Neural crest cell (in vitro differentiated cells): ENCODE measurements at places on chromosomes 5 and 9.

GRCh38 chr5:35468811-35469210, 148.9 kb upstream of the SPEF2 start:
- no peak for DNase-seq

GRCh38 chr9:110536822-110537221, 42.7 kb downstream of the SVEP1 start:
- no peak for DNase-seq

DNA sequence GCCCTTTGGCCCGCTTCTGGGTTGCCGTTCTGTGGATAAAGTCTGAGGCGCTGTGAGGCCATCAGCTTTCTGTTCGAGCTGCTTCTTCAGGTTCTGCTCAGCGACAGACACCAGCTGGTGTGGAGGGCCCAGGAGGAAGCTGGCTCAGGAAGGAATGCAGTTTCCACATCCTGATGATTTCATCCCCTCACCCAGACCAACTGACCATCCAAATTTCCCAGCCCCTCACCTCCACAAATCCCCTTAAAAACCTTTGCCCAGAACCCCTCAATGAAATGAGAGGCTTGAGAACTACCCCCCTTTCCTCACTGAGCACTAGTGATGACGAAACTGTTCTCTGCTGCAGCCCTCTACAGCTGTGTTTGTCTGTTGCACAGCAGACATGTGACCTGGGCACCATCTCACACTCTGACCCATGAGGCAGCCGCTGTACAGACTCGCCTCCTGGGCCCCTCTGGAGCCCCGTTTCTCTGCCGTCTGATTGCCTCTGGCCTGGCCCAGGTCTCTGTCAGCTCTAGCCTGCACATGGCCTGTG, 45.4 kb downstream of the SPATA31C2 start:
- DNase-seq, result no peak

GRCh38 chr5:116789522-116789921, 214.9 kb upstream of the SEMA6A start:
- no peak for DNase-seq

- no peak for DNase-seq
Measured at GRCh38 chr9:35856882-35857281, 13.3 kb downstream of the OR13J1 start.

- no peak for DNase-seq
Measured at GRCh38 chr5:36155291-36155690, 3.4 kb downstream of the SKP2 start.

- DNase-seq, result no peak
Measured at GRCh38 chr9:98658951-98659351, 49.8 kb downstream of the GABBR2 start.

GRCh38 chr5:178642351-178642909, 15.6 kb upstream of the CLK4 start:
- DNase-seq, result no peak

GRCh38 chr9:72065076-72065475, 4.7 kb upstream of the C9orf57 start:
- no peak for DNase-seq

GRCh38 chr5:124212934-124213333, 533.5 kb downstream of the ZNF608 start:
- DNase-seq, result no peak

DNA sequence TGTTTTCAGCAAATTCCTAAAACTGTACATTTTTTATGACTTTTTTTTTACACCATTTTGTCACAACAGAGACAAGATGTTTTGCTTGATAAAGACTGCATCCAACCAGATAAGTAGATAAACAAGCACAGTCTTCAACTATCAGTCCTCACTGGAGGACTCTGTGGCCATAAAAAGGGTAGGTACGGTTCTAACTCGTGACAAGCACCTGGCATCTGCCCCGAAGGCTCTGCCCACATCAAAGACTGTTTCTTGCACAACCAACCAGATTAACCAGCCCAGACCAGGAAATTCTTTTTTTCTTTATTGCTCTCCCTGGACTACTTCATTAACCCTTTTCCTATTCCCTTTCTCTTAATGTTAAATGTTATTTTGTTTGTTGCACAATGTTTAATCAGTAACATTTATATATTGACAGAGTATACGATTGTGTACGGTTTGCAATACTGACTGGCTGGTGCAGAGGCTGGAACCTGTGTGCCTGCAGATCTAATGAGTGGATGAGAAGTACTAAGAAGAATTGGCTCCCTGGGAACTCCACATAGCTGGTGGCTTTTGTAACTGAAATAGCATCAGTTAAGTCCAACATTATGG, 74.1 kb downstream of the SERINC5 start:
- DNase-seq, result no peak

DNA sequence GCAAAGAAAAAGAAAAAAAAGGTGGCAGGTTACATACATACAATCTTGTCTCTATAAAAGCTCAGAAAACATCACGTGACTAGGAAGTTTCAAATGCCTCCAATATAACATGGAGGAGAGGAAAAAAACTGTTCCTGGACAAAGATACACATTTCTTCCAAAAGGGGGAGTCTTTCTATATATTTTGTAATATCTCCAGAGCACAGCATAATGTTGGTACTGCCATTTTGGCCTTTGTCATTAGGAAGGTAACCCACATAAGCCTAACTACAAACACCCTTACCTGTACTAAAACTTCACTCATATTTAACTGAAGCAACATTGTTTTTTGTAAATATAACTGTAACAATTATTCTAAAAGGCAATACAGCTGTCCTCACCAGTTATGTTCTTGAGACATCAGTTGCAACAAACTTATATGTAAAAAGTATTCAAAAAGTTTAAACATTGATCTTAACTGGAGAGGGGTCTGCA, 1.2 kb upstream of the BTF3 start:
- no peak for DNase-seq

GRCh38 chr5:135437796-135438560, 9.2 kb downstream of the DCANP1 start:
- DNase-seq, result no peak
